Esophagus mucosa (tissue), 1 donor: ENCODE measurements at places on chromosomes 16 and 17. TPM values are rescaled to one million over a fixed set of nuclear protein-coding genes. Genes with fewer than 3 reads are reported as not detected.

SLFN12 gene
- total RNA-seq, result 2.6 TPM

MC1R gene
- total RNA-seq, result 1.6 TPM

AOC3 gene
- 5.7 TPM for total RNA-seq

- ATAC-seq, result no peak
Measured at GRCh38 chr16:69319381-69319780, 8.2 kb downstream of the VPS4A start.

- ATAC-seq, result no peak
Measured at GRCh38 chr17:29368926-29369325, 21.2 kb upstream of the TAOK1 start.

DNA sequence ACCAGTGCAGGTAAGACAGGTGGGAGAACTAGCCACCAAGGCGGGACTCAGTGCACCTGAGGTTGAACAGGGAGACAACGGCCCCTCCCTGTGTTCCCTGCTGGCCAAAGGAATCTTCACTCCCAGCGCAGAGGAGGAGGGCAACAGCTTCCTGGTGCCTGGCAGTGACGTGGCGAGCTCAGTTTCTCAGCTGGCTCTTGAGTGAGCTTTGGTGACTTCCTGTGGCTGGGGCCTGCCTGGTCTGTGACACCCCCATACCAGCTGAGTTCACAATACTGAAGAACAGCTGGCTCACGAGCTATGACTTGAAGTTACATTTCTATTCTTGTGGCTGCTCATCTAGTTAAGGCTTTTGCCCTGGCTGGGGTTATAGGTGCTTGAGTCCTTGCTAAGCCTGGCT, 26.1 kb downstream of the WNT9B start:
- no peak for ATAC-seq

DNA sequence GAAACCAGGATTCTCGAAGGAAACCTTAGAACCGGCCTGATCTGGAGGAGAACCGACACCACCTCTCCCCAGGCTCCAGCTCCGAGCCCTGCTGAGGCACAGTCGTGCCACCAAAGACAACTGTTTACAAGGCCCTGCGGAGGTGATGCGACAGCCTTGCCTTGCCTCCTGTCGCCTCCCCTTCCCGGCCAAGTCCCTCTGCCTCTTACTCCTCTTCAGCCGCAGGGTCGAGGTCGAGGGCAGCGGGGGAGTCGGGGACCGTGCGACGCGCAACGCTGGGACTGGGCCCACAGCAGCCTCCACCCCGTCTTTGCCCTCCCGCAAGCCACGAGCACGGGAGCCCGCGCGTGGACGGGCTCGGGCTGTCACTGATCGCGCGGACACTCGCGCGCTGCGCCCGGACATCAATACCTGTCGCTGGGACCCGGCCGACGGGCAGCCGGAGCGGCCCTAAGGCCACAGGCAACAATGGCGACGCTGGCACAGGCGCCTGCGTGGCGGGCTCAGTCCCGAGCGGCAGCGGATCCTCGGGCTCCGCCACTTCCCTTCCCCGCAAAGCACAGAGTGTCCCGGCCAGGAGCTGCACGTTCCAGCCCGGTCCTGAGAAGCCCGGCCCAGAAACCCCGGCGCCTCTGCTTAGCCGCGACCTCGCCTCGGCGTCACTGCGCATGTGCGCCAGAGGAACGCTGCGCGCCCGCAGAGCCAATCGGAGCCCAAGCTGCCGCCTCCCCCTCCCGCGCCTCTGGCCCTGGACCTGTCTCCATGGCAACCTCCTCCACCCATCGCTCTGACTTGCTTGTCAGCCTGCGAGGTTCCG, at the start of gene ZNF287:
Gene ZNF287 (minus strand): TSS at position 664 of the 817 bp plus-strand sequence. CDS start 1,473 bp downstream, outside the sequence.
- ATAC-seq, result peak; percentile 99
